Esophagus squamous epithelium (tissue), 5 donors: ENCODE measurements at places on chromosomes 3 and 15.

- no peak for DNase-seq
Measured at GRCh38 chr3:176351408-176351807, 845.9 kb downstream of the TBL1XR1 start.

DNA sequence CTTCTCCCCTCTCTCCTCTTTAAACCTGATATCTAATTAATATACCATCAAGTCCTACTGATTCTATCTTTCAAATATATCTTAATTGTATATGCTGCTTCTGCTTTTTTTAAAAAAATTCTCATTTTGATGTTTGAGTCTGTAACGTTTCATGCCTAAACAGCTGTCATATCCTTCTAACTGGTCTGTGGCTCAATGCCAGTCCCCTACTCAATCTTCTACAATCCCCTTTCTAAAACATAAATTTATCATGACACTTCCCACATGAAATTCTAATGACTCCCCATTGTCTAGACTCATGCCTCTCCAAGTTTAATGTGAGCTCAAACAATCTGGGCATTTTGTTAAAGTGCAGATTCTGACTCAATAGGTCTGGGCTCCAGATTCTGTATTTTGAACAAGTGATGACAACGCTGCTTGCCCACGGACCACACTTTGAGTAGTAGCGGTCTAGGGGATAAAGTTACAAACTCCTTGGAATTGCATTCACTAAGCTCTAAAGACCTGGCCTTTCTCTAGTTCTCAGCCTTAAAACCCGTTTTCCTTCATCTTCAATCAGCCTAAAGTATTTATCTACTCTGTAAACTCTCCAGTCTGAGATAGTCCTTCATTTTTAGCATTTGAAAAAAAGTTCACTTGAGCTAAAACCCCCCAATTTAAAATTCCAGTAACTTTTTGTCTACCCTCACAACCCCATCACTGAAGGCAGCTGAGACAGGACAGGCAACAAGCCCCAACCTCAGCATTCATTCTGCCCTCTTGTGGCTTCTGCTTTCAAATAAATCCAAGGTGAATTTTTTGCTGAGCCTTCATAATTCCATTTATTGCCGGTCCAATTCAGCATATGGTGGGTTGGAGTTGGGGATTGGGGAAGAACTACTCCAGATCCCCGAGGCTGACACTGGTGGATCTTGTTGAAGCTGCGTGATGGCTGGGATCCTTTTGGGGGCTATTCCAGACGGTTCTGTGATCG is 88.1 kb upstream of the THRB start:
- DNase-seq = no peak

- no peak for DNase-seq
Measured at GRCh38 chr3:123700791-123701722, 116.2 kb upstream of the HACD2 start.

GRCh38 chr15:74041777-74042435 is 40.4 kb downstream of the GOLGA6A start:
- DNase-seq = no peak

DNA sequence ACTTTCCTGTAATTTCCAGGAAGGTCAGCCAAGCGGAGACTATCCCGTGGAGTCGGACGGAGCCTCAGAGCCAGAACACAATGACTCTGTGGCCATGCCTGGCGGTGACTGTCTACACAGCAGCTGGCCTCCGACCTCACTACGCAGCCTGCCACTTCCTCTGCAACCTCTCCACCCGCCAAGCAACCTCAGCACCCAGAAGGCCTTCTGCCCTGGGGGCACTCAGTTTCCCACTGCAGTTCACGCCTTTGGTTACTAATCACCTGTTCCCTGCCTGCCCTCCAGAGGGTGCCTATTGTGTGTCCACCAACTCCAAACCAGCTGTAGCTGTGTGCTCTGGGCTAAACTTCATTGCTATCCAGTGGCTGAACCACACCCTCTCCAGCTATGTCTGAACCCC is 44.0 kb downstream of the TM2D3 start:
- DNase-seq = no peak

DNA sequence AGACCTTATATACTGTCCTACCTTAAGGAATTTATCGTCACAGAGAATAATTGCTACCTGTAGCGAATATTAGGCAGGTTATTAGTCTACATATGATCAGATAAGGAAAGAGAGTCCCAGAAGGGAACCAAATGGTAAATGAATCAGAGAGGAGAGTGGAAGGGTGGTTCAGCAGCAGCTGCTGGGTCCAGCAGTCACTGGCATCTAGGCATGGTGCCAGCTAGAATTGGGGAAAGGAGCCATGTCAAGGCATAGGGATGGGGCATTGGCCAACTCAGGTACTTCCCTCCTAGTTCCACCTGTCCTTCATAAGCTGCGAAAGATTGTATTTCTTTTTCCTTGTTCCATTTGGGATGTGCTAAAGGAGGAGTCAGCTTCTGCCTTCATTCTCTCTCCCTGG is 23.4 kb downstream of the HACD3 start:
- no peak for DNase-seq

GRCh38 chr15:71348597-71348996 is 233.3 kb downstream of the THSD4 start:
- no peak for DNase-seq

- DNase-seq = no peak
Measured at GRCh38 chr15:42371096-42371495, 11.8 kb downstream of the CAPN3 start.

- no peak for DNase-seq
Measured at GRCh38 chr15:88098361-88098760, 158.2 kb downstream of the NTRK3 start.

GRCh38 chr15:97194750-97195149 is 765.8 kb upstream of the ARRDC4 start:
- no peak for DNase-seq

DNA sequence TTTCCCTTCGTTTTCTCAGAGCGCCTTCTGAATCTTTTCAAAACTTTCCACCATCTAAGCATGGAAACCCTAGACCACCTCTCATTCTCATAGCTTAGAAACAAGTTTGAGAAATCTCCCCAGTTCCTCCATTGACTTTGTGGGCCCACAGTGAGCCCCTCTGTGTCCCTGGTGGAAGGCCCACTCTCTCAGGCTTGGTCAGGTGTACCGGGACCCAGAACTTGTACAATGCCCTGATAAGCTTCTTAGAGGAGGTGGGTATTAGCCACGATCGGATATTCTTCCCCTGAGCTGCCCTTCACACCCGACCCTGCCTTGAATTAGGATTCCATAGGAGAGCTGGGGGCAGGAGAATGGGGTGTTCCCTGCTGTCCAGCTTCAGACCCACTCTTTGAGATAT is at the start of gene SLC24A1:
Gene SLC24A1, plus strand, starts transcription at position 301 of the 400 bp plus-strand sequence. CDS start 2,143 bp downstream, outside the sequence.
- no peak for DNase-seq

GRCh38 chr3:171741377-171741776 is 68.9 kb downstream of the PLD1 start:
- DNase-seq = no peak

DNA sequence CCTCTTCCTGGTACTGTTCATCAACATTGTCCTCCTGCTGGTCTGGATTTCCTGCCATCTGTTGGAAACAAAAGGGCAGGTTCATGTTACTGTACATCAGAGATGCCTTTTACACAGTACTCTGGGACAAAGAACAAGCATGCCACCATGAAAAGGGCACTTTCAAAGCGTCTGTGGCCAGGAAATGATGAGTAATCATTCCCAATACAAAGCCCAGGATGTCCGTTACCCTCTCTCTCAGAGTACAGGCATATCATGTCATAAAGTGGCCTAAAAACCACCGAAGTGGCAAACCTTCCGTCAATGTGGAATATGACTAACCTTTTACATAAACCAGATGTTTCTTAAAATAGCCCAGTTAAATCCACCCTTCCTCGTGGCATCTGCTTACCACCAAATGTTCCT is 71.2 kb downstream of the GOLIM4 start:
- DNase-seq = no peak

DNA sequence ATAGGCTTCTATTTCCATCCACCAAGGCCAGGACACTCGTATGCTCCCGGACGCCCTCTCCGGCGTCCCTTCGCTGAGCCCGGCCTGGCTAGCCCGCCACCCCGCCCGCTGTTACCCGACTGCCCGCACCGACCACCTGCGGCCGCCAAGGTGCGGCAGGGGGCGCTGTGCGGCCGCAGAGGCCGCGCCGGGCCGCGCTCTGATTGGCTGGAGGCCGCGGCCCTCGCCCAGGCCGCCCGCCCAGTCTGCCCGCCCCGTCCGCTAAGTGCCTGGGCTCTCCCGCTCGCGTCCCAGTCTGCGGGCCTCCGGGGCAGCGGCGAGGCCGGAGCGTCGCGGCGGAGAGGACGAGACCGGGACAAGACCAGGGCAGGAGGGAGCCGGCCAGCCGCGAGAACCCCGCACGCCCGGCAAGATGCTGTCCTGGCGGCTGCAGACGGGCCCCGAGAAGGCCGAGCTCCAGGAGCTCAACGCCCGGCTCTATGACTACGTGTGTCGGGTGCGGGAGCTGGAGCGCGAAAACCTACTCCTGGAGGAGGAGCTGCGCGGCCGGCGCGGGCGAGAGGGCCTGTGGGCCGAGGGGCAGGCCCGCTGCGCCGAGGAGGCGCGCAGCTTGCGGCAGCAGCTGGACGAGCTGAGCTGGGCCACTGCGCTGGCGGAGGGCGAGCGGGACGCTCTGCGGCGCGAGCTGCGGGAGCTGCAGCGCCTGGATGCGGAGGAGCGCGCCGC is at the start of gene SYNM:
Gene SYNM, plus strand, starts transcription at position 293 of the 726 bp plus-strand sequence. Its CDS starts 120 bp downstream, at position 413.
- no peak for DNase-seq

GRCh38 chr3:127929818-127930413 is 14.9 kb downstream of the KBTBD12 start:
- no peak for DNase-seq

- DNase-seq = no peak
Measured at GRCh38 chr3:177960722-177961121, 575.5 kb upstream of the KCNMB2 start.

DNA sequence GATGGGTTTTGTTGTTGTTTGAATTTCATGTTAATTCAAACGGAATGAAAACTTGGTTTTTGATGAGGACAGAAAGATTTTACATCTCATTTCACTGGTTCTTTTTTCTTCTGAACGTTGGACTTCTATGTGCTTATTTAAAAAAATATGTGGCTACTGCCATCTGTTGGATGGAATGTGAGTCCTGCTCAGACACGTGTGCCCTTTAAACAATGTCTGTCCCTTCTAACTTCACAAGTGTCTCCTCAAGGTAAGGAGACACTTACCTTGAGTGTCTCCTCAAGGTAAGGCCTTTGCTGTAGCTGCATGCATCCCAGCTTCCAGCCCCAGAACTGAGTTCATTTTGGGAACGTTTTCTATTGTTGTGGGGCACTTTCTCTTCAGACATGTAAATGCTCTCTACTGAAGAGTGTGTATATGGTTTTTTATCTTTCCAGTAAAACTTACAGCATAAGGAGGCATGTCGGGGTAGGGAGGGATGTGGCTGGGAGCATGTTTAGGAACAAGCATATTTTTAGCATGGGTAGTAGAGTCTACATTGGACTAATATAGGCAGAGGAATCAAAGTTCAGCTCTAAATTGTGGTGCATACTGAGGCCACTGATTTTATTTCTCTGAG is 63.1 kb upstream of the UBE3A start:
- DNase-seq = no peak

GRCh38 chr15:41024885-41025284 is 71.6 kb downstream of the CHAC1 start:
- DNase-seq = no peak

- DNase-seq = no peak
Measured at GRCh38 chr3:107204121-107204520, 173.1 kb upstream of the CCDC54 start.

GRCh38 chr3:89173546-89173945 is 66.1 kb downstream of the EPHA3 start:
- no peak for DNase-seq

DNA sequence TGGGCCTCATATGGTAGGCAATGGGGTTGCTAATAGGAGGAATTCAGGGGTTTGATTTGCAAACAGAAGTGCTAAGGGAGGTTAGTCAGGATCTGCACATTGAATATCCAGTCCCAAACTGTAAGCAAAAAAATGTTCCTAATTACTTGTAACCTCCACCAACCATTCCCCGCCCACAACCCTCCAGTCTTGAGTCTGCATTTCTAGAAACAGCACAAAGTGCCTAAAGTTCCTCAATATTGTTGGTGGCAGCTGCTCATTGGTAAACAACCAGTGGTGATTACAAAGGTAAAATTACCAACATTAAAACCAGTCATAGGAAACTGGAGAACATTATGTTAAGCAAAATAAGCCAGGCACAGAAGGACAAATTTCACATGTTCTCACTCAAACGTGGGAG is 18.9 kb downstream of the HDC start:
- no peak for DNase-seq

GRCh38 chr15:36465304-36465703 is 114.1 kb upstream of the CDIN1 start:
- no peak for DNase-seq

DNA sequence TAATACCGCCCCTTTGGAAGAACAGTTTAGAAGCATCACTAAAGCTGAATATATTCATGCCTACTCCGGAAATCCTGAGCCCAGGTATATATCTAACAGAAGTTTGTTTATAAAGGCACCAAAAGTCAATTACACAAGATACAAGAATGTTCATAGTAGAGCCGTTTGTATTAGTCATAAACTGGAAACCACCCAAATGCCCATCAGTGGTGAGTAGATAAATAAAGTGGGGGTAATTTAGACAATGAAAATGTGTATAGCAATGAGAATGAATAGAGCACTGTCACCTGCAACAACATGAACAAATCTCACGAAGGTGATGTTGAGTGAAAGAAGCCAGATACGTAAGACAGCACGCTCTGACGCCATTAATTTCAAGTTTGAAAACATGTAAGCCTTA is 68.3 kb upstream of the GLCE start:
- DNase-seq = no peak

- DNase-seq = no peak
Measured at GRCh38 chr3:105353485-105354161, 13.1 kb upstream of the ALCAM start.

GRCh38 chr15:87573039-87573438 is 683.5 kb downstream of the NTRK3 start:
- no peak for DNase-seq

DNA sequence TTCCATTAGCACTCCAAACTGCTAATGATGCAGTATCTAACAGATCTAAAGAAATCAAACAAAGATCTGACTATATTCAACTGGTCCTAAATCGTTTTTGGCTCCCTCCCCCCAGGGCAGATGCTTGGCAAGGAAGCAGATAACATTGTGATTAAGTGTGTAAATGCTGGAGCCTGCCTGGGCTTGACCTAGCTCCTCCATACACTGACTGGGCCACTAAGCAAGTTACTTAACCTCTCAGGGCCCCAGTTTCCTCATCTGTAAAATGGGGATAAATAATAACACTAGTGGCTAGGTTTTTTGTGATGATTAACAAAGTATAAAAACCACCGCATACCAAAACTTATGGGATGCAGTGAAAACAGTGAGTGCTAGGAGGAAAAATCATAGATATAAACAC is 9.2 kb downstream of the EID1 start:
- DNase-seq = no peak
